Natural killer cell (primary cell): ENCODE measurements at places on chromosomes 4 and X. TPM values are rescaled to one million over a fixed set of nuclear protein-coding genes. Genes with fewer than 3 reads are reported as not detected.

The BMP3 gene
- not detected for total RNA-seq

The ZC4H2 gene
- 4.5 TPM for total RNA-seq

The NLGN3 gene
- 4.0 TPM for total RNA-seq

The P2RY4 gene
- total RNA-seq = 0.64 TPM

The SLC6A14 gene
- not detected for total RNA-seq

The SCD5 gene
- total RNA-seq = 8.9 TPM

The TIMM17B gene
- 45.6 TPM for total RNA-seq

The UGT2B7 gene
- not detected for total RNA-seq

The SERPINA7 gene
- not detected for total RNA-seq

The NDUFC1 gene
- total RNA-seq = 14.3 TPM

The GBA3 gene
- not detected for total RNA-seq

The HMGB2 gene
- 214 TPM for total RNA-seq

The CT45A10 gene
- total RNA-seq = not detected

The LUZP4 gene
- not detected for total RNA-seq

The PNMA5 gene
- not detected for total RNA-seq

The NXF3 gene
- total RNA-seq = not detected

The MAML3 gene
- 2.8 TPM for total RNA-seq

The RPS6KA3 gene
- 82.9 TPM for total RNA-seq

The NDST4 gene
- total RNA-seq = not detected

The VCX gene
- total RNA-seq = not detected

The CT45A5 gene
- total RNA-seq = not detected

The PSAPL1 gene
- total RNA-seq = not detected

The AREG gene
- 38.2 TPM for total RNA-seq

The IBSP gene
- not detected for total RNA-seq

The GPR50 gene
- not detected for total RNA-seq

The PCSK1N gene
- 0.89 TPM for total RNA-seq

The GNRHR gene
- not detected for total RNA-seq

The BRCC3 gene
- total RNA-seq = 20.8 TPM

The HS6ST2 gene
- not detected for total RNA-seq

The SHISA3 gene
- total RNA-seq = not detected

The TMSB4X gene
- 5,049 TPM for total RNA-seq

The STAG2 gene
- 91.7 TPM for total RNA-seq

The AR gene
- 0.02 TPM for total RNA-seq

The MEPE gene
- not detected for total RNA-seq

The GYPA gene
- not detected for total RNA-seq

The SSX4B gene
- not detected for total RNA-seq

The RHOXF2B gene
- not detected for total RNA-seq

The RAB9B gene
- 0.50 TPM for total RNA-seq
